Glomerular endothelial cell (primary cell): ENCODE measurements at places on chromosomes 6 and 20. TPM values are rescaled to one million over a fixed set of nuclear protein-coding genes. Genes with fewer than 3 reads are reported as not detected.

Gene LGSN
- total RNA-seq: not detected in 2 replicates

Gene MMUT
- 8.2 and 9.0 TPM in 2 replicates for total RNA-seq

Gene PTGIS
- 0.53 and 2.5 TPM in 2 replicates for total RNA-seq

Gene MLN
- total RNA-seq: not detected in 2 replicates

Gene SLPI
- not detected in 2 replicates for total RNA-seq

Gene MCCD1
- total RNA-seq: not detected in 2 replicates

Gene NOTCH4
- total RNA-seq: 66.1 and 242 TPM in 2 replicates

Gene TAGAP
- not detected in 2 replicates for total RNA-seq

Gene TFAP2C
- total RNA-seq: 0.10 and 0.35 TPM in 2 replicates

Gene GOPC
- 24.1 and 27.3 TPM in 2 replicates for total RNA-seq

Gene CEP85L
- 6.5 and 10.3 TPM in 2 replicates for total RNA-seq

Gene BTN3A1
- total RNA-seq: 10.2 and 13.9 TPM in 2 replicates

Gene NR2E1
- not detected in 2 replicates for total RNA-seq

Gene ARMC12
- not detected in 2 replicates for total RNA-seq

Gene PPIL4
- 21.6 and 27.6 TPM in 2 replicates for total RNA-seq

Gene TMEM14A
- total RNA-seq: 26.3 and 30.1 TPM in 2 replicates

Gene LATS1
- total RNA-seq: 18.6 and 32.1 TPM in 2 replicates

Gene KIF16B
- 4.8 and 8.2 TPM in 2 replicates for total RNA-seq

Gene PCSK2
- not detected in 2 replicates for total RNA-seq

Gene RREB1
- 27.3 and 39.4 TPM in 2 replicates for total RNA-seq

Gene NKAIN2
- total RNA-seq: 0.06 TPM in 1 of 2 replicates, not detected in the other

Gene PTCRA
- not detected in 2 replicates for total RNA-seq

Gene PLCB4
- total RNA-seq: 4.3 and 5.9 TPM in 2 replicates

Gene GABRR1
- not detected in 2 replicates for total RNA-seq

Gene SNTA1
- 10.4 and 12.4 TPM in 2 replicates for total RNA-seq

Gene BHLHE23
- not detected in 2 replicates for total RNA-seq

Gene SUN5
- not detected in 2 replicates for total RNA-seq

Gene MDFI
- total RNA-seq: 28.2 and 34.7 TPM in 2 replicates

Gene FITM2
- 5.7 and 6.8 TPM in 2 replicates for total RNA-seq

Gene DEFB124
- total RNA-seq: not detected in 2 replicates

Gene C20orf141
- not detected in 2 replicates for total RNA-seq

Gene GRM1
- total RNA-seq: 0.05 and 0.06 TPM in 2 replicates

Gene C20orf144
- total RNA-seq: not detected in 2 replicates

Gene DLK2
- 0.88 and 0.92 TPM in 2 replicates for total RNA-seq

Gene HLA-DRB1
- 12.7 and 20.4 TPM in 2 replicates for total RNA-seq

Gene TGM2
- 448 and 670 TPM in 2 replicates for total RNA-seq

Gene PBOV1
- not detected in 2 replicates for total RNA-seq

Gene TFAP2D
- not detected in 2 replicates for total RNA-seq

Gene RBM24
- total RNA-seq: 5.5 and 8.2 TPM in 2 replicates

Gene NKX2-2
- not detected in 2 replicates for total RNA-seq

Gene LY6G6F
- not detected in 2 replicates for total RNA-seq

Gene HLA-DRA
- total RNA-seq: 0.41 TPM in 1 of 2 replicates, not detected in the other

Gene OPN5
- total RNA-seq: not detected in 2 replicates

Gene UCKL1
- total RNA-seq: 28.3 and 45.4 TPM in 2 replicates

Gene TTBK1
- 0.06 TPM in 1 of 2 replicates, not detected in the other for total RNA-seq

Gene TRAPPC3L
- 0.34 TPM in 1 of 2 replicates, not detected in the other for total RNA-seq

Gene ZNF322
- total RNA-seq: 8.7 and 11.1 TPM in 2 replicates

Gene ANGPT4
- total RNA-seq: not detected in 2 replicates

Gene GJA1
- 232 and 310 TPM in 2 replicates for total RNA-seq

Gene XKR7
- 0.05 TPM in 1 of 2 replicates, not detected in the other for total RNA-seq

Gene RBM12
- 33.0 and 47.3 TPM in 2 replicates for total RNA-seq

Gene THBD
- 20.7 and 33.1 TPM in 2 replicates for total RNA-seq

Gene SLC22A2
- not detected in 2 replicates for total RNA-seq
